ENCODE measurements at places on chromosomes 1 and 21.

DNA sequence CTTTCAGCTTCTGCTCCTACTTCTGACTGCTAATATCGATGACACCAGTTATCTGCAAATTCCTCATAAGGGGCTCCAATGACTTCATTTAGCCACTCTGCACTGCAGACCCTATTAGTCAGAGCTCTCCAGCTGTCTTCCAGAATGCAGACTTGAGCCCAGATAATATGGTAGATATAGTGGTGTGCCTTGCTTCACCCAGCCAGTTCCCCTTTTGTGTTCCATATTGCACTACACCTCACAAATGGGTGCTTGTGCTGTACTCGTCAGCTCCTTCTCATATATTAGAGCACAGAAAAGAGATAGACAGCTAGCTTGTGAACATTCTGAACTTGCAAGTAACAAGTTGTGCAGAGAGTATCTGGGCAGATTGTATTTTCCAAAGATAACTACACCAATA, 23.7 kb upstream of the COG2 start:
- DNase-seq, result no peak

DNA sequence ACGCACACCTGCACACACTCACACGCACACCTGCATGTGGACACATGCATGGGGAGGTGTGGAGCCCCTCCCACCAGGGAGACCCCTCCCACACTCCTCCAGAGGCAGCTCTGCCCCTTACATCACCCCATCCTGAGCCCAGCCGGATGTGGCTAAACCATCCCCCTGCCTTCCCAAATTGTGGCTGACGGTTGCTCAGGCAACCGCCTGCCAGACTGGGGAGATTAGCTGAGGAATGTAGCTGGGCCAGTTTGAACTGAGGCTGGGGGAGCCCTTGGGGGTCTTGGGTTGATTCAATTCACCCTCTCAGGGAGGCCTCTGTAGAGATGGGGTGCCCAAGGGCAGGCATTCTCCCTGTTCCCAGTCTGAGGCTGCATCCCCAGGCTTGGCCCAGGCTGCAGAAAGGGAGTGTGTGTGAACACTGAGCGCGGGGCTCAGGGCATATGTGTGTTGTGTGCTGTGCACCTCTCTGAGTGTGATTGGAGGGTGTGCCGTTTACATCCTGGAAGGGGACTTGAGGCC, 12.9 kb downstream of the PTPRU start:
- no peak for DNase-seq

DNA sequence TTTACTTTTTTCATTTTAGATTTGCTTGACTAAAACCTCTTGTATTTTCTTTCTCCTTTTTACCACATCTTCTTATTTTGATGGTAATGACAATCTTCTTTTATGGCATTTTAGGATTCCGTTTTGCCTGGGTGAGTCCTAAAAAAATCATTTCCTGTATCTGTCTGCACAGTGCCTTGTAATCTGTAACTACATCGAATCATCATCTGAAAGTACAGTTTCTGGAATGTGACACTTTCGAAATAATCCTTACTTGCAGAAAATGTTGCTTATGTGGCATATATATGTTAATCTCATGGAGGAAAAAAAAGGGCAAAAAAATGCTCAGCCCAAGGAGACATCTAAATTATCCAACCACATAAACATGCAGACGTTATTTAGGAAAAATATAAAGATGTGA, 29.0 kb downstream of the GREM2 start:
- DNase-seq, result no peak

GRCh38 chr1:21781815-21782348, 1.1 kb downstream of the USP48 start:
- no peak for DNase-seq

DNA sequence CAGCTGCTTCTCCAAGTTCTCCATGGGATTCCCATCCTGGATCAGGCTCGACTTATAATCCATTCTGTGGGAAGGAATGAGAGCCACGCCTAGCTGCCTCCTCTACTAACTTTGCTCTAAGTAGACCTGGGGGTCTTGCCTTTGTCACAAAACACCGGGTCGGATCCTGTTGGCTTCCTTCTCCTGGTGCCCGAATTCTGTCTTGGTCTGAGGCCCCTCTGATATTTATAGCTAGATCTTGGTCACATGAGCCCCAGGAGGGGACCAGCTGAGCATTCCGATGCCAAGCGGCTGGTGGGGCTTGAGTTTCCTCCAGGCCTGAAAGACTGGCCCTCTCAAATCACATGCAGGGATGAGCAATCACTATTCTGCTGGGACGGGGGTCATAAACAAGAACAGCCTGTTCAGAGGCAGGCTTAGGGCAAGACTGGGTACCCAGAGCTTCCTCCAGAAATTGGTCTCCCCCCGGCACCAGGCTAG, at the start of gene TRIM63:
Gene TRIM63 (minus strand): TSS at position 199 of the 480 bp plus-strand sequence. CDS start 136 bp downstream, at position 63.
- DNase-seq, result no peak
